Fibroblast of skin of left quadriceps (primary cell): ENCODE measurements at places on chromosomes 1 and 21.
A peak's percentile ranks its signal among the peaks of the same experiment; 100 is the strongest.

DNA sequence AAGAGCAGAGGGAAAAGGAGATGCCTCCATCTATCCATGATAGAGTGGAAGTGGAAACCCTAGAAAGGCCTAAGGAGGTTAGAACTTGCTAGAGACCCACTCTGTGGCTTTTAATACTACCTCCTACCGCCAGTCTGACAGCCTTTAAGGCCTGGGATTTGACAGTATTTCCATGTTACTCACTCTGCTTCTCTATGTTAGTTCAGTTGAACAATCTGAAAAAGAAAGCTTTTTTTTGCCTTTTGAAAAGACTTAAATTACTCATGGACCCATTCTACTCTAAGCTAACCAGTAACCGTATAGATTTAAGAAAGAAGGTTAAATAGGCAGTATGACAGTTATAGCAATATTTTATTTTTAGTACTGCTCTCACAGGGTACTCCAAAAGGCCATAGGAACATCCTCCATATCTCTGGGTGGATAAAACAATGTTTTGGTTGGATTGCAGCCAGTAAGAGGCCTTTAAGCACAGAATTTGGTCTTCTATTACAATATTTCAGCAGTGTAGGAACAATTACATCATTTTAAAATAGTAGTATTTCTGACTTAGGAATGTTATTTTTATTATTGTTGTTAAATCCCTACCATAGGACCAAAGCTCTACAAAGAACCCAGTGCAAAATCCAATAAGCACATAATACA, 15.9 kb upstream of the GPR25 start:
- peak; percentile 62 for DNase-seq

DNA sequence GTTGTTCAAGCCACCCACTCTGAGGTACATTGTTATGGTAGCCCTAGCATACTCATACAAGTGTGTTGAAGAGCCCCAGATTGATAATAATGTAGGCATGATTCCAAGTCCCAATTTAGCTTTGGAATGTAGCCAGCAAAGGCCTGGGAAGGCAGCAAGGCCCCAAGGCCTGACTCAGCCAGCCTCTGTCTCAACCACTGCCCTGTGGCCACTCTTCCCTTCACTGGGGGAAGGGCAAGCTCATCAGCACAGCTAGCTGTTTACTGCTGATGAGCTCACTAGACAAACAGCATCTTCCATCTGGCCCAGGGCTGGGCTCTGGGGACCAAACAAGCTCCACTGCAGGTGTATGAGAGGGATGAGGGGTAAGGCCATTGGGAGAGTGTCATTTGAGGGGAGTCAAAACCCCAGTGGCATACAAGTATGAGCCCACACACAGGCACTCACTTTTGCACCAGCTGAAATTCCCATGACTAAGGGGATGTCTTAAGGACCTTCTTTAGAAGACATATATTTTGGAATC, 2.2 kb upstream of the IRF6 start:
- peak; percentile 57 for DNase-seq

DNA sequence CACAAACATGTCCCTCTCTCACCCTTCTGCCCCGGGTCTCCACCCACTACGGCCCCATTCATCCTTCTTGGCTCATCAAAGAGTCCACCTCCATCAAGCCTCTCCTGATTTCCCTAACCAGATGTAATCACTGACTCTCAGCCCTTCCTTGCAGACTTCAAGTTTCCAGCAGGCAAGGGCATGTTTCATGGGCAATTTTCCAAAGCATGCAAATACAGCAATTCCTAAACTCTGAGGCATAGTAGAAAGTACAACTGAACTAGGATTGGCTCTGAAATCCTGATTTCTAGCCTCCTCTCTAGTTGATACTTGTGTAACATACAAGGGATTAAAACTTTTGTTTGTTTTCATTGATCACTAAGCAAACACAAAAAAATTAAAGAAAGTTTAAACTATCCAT, 109.1 kb upstream of the GADD45A start:
- DNase-seq: peak; percentile 64

DNA sequence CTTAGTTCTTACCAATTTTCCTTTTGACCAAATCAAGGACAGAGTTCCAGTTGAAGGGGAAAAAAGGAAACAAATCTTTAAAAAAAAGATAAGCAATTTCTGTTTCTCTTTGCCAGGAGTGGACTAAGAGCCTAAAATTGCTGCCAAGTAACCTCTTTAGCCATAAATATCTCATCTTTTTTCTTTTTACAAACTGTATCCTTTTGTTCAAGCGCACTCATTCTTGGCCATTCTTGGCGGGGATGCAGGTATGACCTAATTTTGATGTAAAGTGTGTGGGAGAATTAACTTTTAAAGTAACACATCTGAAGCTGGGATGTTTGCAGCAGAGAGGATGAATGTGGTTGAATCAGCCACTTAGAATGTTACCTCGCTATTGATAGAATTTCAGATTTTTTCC, 13.4 kb upstream of the KIF1B start:
- DNase-seq: no peak

GRCh38 chr1:15681349-15682292, 2.5 kb upstream of the PLEKHM2 start:
- no peak for DNase-seq

GRCh38 chr1:25698252-25698651, 81.7 kb downstream of the MAN1C1 start:
- no peak for DNase-seq

- DNase-seq: no peak
Observed at GRCh38 chr1:232508130-232508701, 121.7 kb downstream of the SIPA1L2 start.

GRCh38 chr21:42296501-42296900, 18.7 kb downstream of the TFF3 start:
- no peak for DNase-seq

- DNase-seq: no peak
Observed at GRCh38 chr1:59104191-59104760, 192.6 kb upstream of the FGGY start.

DNA sequence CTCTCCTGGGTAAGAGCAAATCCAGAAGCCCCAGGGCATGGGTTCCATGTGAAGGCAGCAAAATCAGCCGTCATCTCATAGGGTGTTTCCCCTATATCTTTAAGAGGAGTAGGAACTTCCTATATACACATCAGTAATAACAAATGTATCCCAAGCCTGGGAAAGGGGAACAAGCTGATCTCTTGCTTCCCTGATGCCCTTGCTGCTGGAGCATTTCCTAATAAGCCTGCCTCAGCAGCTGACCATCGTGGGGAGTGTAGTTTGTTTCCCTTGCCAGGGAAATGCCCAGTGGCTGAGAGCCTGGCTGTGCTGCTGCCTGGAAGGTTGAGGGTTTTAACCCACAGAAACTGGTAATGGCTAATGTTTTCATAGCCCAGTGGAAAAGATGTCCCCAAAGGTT, 177.0 kb downstream of the NPHP4 start:
- DNase-seq: no peak
